ENCODE measurements at places on chromosomes 1 and 21.

- no peak for DNase-seq
Measured at GRCh38 chr1:16183765-16184556, 28.1 kb upstream of the EPHA2 start.

DNA sequence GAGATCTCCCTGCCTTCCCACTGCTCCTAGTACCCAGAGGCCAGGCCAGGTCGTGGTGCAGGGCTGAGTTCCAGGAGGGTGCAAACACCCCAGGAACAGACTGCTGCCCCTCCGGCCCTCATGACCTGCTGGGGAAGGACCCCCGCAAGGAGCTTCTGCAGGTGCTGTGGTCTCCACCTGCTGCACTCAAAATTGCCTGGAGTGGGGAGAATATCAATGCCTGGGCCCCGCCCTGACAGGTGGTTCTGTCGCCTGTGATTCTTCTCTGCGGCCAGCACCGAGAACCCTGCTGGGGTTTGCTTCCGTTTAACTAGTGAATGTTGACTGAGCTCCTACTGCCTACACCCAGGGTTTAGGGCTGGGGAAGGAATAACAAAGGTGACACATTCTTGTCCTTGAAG lies 2.1 kb upstream of the TFF3 start:
- DNase-seq: no peak

DNA sequence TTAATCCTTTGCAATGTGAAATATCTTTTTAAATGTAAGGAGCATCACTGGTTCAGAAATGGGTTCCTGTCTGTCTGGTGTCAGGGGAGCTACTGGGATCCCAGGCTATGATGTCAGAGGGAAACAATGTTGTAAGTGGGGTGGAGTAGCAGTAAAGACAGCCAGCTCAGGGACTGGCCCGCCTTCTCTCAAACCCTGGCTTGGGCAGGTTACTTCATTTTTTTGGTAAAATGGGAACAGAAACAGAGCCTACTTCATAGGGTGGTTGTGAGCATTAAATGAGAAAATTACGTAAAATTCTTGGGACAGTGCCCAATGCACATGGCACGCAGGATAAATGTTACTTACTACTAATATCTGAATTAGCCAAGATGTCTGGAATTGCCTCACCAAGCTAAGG lies 30.7 kb upstream of the IL20 start:
- no peak for DNase-seq

DNA sequence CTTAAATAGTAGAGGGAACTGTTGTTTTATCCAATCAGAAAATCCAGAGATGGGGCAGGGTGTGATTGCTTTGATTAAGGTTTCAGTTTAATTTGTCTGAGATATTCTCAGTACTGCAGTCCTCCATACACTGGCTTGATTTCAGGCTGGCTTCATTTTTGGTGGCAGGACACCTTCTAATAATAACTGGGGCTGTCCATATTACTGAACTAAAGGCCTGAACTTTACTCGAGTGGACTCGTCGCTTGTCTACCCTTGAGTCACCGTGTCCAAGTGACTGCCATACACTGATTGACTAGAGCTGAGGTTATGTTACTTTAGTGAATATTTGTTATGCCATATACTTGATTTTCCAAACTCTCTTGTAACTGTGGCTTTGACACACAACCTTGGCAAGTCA lies 228.8 kb downstream of the DNAH14 start:
- no peak for DNase-seq

DNA sequence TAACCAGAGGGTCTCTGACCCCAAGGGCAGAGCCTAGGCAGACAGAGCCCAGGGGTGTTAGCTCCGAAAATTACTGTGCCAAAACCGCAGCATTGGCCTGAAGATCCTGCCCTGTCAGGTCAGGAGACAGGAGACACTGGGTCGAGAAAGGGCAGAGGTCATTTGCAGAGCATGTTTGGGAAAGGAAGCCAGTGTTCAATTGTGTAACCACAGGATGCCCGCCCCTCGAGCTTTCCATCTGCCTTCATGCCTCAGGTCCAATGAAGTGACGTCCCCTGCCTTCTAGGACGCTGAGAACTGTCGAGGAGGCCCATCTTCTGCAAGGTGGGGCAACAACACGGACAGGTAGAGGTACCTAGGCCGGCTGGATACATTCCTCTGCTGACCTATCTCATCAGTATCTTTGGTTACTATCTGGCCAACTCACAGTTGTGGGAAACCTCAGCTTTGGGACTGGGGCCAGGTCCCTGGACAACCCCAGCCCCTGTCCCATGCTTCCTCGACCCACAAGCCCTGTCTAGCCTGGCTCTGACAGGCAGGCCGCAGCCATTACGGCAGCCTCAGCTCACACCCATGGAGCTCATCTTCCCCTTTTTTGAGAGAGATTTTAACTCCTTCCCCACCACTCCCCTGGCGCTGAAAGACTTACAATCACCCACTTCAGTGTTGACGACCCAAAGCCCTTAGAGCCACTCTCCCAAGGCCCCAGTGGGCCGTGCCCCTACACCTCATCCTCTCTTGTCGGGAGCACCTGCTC lies 1.3 kb downstream of the ARL8A start:
- no peak for DNase-seq

DNA sequence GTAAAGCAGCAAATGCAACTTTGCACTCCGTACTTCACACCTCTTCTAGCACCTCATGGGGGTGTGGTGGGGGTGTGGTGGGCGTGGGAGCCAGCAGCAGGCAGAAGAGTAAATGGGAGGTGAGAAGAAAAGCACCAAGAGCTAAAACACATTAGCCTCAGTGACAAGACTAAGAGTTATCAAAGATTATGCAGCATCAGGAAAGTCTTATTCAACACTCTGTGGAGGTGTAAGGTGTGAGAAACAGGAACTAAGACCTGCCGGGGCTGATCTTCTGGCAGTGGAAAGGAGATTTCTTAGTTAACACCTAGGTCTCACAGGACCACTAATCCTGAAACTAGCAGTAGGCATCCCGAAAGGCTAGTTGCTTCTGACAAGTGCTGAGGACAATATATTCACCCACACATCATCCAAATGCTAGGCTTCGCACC lies 9.9 kb downstream of the TGFBR3 start:
- no peak for DNase-seq

DNA sequence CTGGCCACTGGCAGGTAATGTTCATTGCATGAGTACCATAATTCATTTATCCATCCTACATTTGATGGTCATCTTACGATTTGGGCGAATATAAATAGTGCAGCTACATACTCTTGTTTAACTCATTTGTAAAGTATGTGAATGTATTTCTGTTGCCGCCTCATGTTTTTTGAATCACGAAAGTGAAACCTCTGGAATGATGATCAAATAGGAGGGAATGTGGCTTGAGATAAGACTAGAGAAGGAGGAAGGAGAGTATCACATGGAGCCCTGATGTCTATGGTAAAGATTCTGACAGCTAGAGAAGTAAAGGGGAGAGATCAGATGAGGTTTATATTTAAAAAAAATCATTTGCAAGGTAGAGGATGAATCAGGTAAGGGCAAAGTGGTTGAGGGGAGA lies 8.0 kb downstream of the MRPS14 start:
- DNase-seq: no peak

DNA sequence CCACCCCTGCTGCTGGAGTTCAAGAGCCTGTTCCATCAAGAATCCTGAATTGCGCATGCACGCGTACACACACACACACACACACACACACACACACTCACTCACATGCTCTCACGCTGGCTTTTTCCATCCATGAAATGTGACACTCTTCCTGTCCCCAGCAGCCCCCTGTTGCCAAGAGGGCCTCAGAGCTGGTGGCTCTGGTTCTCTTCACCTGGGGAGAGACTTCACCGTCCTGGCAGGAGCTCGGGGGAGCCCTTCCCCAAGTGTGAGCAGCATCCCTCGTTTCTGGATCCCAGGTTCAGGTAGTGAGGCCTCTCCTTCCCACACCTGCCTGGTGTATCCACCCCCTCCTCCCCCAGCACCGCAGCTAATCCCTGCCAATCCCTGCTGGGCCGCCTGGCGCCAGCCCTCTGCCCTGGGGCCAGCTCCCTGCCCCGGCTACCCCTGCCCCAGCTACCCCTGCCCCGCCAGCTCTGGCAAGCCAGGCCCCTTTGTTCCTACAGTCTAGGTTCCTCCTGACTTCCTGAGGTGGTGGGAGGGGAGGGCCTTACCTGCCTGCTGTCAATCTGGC lies 9.9 kb downstream of the PLOD1 start:
- no peak for DNase-seq

DNA sequence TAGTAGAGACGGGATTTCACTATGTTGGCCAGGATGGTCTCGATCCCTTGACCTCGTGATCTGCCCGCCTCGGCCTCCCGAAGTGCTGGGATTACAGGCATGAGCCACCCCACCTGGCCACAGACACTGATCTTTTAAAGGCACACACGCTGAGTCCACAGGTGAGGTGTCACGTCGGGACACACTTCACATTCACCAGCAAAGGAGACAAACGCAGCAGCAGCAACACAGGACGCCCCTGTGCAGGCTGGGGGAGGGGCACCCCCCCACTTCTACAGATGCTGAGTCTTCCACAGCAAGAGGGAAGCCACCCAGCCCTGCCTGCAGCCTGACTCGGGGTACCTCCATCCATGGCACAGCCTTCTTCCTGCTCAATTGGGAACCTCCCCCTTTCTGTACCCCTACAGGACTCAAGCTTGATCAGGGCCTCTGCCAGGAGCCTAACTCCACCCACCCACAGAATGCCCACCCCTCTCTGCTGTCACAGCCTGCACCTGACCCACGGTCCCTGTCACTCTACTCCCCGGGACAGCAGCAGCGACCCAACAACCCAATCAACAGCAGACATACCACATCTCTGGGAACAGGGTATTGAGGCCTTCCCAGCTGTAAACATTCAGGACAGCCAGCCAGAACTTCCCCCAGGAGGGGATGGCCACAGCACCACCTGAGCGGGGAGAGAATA lies 9.5 kb downstream of the LSS start:
- no peak for DNase-seq

DNA sequence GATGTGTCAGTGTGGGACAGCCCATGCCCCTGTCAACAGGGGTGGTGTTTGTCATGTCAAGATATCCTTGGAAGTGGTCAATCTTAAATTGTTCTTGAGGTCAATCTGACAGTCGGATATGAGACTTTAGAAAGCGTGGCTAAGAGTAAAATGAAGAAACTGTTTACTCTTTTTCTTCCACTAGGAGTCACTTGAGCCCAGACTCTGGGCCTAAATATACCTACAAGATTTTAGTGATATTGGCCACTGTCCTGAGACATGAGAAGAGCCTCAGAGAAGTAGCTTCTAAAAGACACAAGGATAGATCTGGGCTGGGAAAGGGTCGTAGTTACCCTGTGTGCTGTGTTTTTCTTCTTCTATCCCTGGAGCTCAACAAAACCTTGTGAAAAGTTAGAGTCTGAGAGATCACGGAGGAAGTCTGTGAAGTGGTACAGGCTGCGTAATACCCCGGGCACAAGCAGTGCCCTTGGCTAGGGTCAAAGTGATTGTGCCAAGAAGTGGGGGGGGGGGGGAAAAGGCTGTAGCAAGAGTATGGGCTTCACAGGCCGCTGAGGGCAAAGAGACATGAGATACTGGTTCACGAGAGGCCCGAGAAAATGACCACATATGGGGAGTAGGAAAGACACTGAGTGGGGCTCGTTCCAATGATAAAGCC lies 355.2 kb upstream of the GREM2 start:
- no peak for DNase-seq

GRCh38 chr21:40073642-40074041 lies 206.4 kb downstream of the PCP4 start:
- no peak for DNase-seq

DNA sequence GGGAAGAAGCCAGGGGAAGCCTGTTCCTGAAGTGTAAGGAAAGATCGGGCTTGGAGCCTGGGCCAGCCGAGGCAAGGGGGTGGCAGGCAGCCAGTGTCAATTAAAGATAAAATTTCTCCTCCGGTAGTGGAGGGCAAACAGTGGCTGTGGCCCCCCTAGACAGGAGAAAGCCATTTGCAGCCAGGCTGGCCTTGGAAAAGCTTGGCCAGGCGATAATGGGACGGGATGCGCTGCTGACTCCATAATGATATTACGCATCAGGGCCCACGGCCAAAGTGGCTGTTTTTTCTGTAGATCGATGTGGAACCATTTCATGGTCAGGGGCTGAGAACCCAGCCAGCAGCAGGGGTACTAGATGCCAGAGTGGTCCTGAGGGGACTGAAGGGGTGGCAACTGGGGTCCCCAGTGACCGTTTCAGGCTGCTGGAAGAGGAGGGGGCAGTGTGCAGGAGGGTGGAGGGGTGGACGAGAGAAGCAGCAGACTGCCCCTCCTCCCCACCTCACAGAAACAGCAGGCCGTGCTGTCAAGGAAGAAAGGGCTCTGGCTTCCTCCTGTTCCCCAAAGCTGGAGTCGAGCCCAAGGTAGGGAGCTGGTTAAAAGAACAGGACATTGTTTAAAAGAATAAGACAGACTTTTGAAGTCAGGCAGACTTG lies 25.2 kb downstream of the KCNC4 start:
- no peak for DNase-seq

GRCh38 chr1:31410871-31411270 lies 2.1 kb upstream of the SERINC2 start:
- no peak for DNase-seq

DNA sequence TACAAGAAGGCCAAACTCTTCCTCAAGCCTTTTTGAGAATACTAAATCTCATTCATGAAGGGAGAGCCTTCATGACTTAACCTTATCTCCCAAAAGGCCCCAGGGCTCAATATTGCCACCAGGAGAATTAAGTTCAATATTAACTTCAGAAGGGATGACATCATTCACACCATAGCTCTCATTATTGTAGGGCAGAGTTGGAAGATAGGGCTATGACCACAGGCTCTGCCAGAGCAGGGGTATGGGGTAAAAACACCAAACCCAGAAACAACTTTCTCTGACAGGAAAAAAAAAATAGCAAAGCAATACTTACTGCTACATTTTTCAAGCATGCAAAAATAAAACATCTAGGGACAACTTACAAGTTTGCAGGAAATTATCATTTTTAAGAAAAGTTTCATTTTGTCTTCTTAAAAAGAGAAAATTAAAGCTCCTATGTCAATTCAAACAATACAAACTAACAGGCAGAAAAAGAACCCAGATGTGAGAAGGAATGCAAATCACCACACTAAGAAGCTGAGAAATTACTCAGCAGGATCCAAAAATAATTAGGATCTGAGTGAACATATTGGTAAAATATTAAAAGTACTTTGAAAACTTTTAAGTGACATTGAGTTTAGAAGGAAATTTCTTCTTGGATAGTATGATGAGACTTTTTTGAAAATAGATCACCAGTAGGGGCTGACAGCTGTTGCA lies 1156.5 kb downstream of the NCAM2 start:
- no peak for DNase-seq

GRCh38 chr1:40976952-40977690 lies 2.4 kb upstream of the CTPS1 start:
- no peak for DNase-seq

DNA sequence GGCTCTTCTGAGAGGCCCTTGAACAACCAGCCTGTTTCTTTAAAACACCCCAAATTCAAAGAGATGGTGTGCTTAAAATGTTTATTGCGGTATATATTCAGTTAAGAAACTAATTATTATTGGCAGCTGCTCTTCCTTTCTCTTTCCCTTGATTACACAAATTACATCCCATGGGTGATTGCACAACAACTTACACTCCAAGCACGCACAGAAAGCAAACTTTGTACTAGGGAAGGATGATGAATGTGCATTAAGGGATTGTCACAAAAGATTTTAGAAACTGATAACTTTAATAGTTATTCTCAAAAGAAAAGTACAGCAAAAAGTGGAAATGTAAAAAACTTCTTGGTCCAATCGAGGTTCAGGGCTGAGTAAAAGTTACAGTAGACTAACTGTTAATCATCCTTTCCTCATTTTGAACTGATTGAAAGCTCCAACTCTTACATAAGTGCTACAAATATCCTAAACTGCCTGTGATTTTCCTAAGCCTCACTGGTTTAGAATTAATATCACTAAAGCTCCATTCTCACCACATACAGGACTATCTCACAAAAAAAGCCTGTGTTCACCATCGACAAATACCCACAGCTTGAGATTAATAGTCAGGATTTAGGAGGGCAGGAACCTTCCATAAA lies 153.4 kb downstream of the TTLL7 start:
- DNase-seq: no peak
